ENCODE measurements at places on chromosomes 16 and 17.

DNA sequence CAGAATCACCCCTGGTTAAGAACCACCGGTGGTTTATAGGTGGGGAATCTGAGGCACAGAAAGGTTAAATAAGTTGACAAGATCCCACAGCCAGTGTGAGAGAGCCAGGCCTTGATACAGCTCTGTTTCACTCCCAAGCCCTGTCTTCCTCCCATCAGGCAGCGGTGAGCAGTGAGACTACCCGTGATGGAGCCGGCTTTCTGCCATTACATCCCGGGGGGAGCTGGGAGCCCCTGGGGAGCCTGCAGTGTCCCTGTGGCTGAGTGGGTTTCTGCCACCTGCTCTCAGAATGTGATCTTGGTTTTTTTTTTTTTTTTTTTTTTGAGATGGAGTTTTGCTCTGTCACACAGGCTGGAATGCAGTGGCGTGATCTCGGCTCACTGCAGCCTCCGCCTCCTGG lies 66.4 kb downstream of the ABCC1 start:
- no peak for DNase-seq

GRCh38 chr16:74034862-74035261 lies 261.8 kb upstream of the PSMD7 start:
- DNase-seq, result no peak

DNA sequence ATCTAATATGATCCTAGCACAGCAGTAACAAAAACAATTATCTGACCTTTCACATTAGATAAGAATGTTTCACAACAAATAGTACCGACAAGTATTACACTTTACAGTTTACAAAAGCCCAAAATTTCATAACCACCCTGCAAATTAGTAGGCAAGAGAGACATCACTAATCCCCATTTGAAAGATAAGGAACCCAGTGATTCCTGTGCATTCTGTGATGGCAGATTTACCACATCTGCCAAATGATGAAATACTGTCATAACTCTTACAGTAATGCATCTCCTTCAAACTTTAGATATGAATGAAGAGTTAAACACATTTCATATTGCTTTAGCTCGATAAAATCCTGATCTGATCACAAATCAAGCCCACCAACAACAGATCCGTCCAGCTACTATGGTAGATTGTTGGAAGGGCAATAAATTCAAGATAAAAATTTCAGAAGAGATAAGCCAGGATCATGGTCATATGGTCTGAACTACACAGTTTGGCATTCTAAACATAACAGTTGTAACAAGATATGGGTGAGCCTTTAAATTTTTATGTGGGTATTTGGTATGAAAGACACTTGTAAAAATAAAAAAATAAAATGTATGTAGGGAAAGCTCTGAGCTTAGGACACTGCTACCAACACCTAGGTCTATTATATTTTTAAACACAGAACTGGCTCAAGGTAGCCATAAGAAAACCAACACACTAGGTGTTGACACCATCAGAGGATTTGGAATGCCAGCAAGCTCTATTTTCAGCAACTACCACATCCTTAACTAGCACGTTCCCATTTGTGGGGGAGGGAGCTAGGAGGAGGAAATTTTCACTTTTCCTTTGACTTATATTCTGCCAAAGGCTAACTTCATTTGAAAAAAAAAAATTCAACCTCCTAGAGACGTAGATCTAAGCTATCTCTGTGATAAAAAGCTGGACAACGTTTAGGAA lies 9.3 kb downstream of the YWHAE start:
- DNase-seq, result peak; percentile 28

GRCh38 chr17:77428020-77428748 lies 287.4 kb downstream of the SEC14L1 start:
- DNase-seq, result no peak

DNA sequence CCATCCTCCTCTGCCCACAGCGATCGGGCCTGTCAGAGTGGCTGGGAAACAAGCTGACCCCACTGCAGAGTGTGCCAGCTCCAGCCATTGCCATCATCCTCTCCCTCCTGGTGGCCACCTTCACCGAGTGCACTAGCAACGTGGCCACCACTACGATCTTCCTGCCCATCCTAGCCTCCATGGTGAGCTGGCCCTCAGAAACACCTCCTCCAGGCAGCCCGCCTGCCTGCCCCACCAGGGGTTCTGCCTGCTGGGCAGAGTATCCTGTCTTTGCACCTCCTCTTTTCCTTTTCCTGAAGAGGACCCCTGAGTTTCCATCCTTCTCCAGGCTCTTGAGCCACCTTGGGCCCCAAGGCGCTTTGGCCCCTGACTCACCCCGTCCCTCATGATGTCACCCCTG lies 10.5 kb upstream of the FOXN1 start:
- DNase-seq, result no peak

DNA sequence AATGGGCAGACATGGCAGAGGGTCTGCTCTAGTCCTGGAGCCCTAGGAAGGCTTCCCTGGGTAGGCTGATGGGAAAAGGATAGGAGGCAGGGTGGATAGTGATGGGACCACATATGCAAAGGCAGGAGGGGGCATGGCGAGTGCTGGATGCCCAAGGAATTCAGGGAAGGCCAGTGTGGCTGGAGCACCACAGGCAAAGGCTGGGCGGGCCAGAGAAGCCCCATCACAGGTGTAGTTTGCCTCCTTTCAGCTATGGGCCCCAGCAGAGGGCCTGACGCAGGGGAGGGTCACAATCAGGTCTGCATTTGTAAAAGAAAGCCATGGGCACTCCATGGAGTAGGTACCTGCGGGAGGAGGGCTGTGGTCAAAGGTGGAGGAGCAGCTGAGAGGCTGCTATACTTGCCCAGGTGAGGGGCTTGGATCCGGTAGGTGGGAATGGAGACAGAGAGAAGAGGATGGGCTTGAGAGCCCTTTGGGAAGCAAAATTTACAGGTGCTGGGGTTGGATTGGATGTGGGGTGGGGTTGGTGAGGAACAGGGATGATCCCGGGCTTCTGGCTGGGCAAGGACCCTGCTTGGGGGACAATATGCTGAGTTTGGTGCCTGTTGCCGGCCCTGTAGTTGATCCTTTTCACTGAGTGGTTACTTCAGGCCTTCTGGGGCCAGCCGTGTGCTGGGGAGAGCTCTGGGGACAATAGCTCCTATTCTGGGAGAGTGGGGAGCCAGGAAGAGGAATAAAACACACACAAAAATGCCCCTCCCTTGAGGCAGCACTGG lies 6.5 kb upstream of the COL1A1 start:
- no peak for DNase-seq

- DNase-seq, result no peak
Observed at GRCh38 chr17:8976638-8977037, 11.1 kb upstream of the PIK3R5 start.

DNA sequence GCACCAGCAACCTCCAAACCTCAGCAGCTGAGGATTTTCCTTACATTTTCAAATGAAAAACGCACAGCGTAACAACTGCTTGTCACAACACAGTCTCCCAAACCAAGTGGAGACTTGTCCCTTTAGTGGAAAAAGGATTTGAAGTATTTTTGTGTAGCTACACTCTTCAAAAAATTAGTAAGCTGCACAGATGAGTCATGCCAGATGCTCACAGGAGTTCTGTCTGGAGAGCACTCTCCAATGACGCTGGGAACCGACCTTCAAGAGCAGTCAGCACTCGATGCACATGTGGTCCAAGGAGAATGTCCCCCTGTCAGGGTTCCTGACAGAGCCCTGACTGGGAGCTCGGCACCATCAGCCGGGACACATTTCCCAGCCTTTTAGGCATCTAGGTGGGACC lies 39.8 kb downstream of the MAP1LC3B start:
- no peak for DNase-seq

GRCh38 chr16:29876217-29876593 lies 13.2 kb upstream of the CDIPT start:
- DNase-seq, result no peak

DNA sequence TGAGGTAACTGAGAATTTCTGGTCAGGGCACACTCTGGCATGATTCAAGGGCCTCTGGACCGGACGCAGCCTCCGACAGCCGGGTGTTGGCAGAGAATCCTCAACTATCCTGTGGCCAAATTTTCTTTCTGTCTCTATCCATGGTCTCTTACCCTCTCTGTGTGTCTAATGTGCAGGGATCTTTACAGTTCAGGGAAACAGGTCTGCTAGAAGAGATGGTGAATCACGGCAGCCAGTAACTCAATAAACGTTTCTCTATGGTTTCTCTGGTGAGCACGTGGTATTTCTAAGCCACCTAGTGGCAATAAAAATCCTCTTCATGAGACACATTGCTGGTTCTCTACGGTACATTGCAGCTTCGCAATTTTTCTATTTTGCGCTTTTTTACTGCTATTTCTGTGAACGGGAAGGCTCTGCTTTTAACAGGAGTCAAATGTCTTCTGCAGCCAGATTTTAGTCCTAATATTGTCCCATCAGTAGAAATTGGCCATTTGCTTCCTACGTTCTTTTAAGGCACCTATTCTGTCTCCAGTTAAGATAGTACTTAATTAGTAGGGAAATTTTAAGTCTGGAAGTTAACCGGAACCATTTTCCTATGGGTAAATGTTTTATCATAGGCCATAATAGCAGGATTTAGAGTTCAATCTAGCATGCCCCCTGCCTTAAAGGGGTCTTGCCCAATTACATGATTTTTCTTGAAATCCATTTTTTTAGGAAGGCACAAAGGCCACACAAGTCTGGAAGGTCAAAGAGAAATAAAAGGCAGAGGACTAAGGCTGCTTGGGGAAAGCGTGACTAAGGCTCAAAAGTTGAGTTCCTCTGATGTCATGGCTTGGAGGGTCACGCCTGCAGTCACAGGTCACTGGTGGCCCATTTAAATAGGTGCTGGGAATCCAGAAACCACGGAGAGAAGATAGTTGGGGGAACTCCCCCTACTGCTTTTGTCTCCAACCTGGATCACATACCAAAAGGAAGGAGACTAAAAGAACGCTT lies 31.5 kb downstream of the QPRT start:
- peak; percentile 50 for DNase-seq

DNA sequence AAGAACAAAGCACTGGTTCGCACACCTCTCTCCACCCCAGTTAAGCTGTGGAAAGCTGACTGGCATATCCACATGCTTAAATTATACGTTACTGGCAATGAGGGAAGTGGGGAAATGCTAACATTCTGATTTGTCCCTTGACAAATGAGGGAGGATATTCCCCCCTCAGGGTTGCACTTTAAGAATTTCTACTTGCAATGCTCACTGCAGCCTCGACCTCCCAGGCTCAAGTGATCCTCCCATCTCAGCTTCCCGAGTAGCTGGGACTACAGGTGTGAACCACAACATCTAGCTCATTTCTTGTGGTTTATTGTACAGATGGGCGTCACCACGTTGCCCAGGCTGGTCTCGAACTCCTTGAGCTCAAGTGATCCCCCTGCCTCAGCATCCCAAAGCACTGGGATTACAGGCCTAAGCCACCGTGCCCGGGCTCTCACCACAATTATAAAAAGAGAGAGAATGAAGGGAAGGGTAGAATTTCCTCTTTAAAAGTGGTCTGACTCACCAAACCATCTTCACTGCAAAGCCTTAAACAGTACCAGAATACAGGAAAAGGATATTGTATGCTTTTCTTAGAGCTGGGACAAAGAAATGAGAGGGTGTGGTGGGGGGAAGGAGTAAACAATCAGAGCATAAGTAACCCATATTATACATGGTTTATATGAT lies 38.9 kb downstream of the KANSL1 start:
- DNase-seq, result no peak

DNA sequence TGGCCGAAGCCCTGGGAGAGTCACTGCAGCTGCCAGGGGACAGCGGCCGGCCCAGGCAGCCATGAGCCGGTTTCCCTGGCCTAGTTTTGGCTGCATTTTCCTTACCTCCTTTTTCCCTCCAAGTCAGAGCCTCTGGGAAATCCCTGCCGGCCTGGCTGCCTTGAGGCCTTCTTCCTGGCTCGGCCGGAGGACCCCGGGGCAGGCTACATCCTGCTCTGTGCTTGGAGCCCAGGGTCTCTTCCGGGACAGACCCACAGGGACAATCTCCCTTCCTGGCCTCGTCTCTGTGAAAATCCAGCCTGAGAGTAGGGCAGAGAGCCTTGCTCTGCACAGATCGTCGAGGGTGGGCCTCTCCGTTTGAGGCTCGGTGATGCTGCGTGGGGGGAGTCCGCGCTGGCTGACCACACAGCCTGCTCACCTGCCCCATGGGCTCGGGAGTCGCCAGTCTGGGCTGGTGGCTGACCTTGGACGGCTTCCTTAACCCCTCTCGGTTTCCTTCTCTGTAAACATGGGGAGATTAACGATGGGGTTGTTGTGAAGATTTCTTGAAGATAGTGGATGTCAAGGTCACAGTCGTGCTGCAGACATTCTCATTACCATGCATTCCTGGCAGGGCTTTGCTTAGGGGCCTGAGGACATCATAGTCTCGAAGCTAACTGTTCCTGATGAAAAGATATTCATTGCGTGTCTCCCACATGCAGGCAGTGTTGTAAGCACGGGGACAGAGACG lies 34.8 kb upstream of the CIBAR2 start:
- no peak for DNase-seq

DNA sequence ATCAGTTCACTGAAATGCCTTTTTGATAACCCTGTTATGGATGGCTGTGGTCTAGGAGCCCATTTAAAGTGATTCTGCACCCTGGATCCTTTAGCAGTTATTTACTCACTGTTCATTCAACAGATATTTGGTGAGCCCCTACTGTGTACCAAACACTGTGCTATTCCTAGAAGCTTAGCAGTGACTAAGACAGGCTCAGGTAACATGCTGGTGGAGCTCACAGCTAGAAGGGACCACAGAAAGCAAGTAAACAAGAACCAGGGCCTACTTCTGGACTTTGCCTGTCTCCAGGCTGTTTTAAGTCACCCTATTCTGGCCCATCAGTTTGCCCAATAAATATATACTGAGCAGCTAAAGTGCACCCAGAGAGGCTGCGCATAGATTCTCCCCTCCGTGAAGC lies 11.1 kb downstream of the ITGA3 start:
- DNase-seq, result no peak

DNA sequence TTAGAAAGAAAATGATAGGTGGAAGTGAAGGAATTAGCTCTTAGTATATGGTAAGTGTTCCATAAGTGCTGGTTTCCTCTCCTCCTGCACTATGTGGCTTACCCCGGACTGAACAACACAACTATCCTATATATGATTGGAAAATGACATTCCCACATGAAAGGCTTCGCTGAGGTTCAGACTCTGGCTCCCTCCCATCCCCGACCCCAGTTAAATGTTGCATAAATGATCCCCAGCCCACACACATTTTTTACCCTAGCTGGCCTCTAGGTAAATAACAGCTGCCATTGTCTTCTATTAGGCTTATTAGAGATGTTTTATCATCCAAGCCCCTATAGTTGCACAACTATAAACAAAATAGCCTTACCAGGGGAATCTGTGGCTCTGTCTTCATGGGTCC lies 495.6 kb upstream of the CDH11 start:
- DNase-seq, result no peak

- no peak for DNase-seq
Observed at GRCh38 chr16:73053038-73053363, 5.1 kb upstream of the ZFHX3 start.
